ENCODE measurements at places on chromosomes 1 and 21.

DNA sequence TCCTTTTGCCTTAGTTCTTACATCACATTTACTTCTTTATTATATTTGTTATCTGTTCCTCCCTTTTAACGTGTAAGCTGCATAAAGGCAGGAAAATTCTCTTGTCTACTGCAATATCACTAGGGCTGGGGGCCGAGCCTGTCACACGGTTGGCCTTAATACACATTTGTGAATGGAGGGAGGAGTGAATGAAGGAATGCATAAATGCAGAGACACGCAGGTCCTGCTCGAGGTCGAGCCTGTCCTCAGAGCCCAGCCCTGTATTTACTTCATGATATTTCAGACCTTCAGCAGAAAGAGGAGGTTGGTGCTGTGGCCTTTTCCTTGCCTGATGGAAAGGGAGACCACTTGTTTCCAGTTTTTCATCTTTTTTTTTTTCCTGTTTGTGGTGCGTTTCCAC lies 671.3 kb downstream of the PTPRU start:
- DNase-seq: no peak

DNA sequence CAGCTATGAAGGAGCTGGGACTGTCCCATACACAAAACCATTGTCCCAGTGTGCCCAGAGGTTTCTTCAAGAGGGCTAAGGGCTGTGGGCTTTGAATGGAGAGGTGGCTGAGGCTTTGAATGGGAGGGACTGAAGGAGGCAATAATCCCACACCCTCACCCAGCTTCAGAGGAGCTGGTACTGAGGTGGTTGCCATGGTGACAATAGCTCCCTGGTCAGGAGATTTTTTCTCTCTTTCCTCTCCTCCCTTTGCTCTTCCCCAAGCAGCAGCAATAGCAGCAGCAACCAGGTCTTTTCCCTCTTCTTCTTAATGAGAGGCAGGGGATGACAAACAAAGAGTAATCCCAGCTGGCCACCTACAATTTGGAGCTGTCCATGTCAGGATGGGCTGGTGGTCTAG lies 1.6 kb downstream of the HPCAL4 start:
- no peak for DNase-seq

- no peak for DNase-seq
Observed at GRCh38 chr1:7856345-7856744, 3.5 kb upstream of the UTS2 start.

- no peak for DNase-seq
Observed at GRCh38 chr1:17137441-17137840, 18.2 kb upstream of the PADI2 start.

- no peak for DNase-seq
Observed at GRCh38 chr1:76006234-76006633, 68.3 kb upstream of the ST6GALNAC3 start.

DNA sequence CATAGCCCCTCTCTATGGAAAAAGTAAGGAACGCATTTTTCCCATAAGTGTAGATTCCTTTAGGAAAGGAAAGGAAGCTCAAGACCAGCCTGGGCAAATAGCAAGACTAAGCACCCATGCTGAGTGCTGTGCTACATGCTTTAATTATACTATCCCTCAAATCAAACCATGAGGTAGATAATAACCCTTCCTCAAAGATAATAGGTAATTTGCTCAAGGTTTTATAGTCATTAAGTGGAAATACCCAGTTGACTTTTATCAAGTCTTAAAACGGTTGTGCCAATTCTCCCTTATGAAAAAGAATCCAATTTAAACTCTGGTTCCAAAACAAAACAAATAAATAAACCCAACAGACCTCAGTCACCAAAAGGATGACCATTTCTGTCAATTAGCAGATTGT lies 3.4 kb downstream of the KIAA0319L start:
- no peak for DNase-seq

DNA sequence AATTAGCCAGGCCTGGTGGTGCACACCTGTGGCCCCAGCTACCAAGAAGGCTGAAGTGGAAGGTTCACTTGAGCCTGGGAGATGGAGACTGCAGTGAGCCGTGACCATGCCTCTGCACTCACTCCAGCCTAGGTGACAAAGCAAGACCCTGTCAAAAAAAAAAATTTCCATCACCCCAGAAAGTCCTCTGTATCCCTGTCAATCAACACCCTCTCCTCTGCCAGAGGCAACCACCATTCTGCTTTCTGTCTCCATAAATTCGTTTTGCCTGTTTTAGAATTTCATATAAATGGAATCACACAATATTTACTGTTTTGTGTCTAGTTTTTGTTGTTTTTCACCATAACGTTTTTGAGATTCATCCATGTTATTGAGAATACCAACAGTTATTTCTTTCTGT lies 141.6 kb upstream of the SLC45A1 start:
- DNase-seq: no peak

GRCh38 chr1:82778612-82779011 lies 977.9 kb downstream of the ADGRL2 start:
- DNase-seq: no peak

- DNase-seq: no peak
Observed at GRCh38 chr1:70997793-70998192, 49.8 kb downstream of the PTGER3 start.

GRCh38 chr1:98323906-98324358 lies 337.6 kb upstream of the SNX7 start:
- no peak for DNase-seq

DNA sequence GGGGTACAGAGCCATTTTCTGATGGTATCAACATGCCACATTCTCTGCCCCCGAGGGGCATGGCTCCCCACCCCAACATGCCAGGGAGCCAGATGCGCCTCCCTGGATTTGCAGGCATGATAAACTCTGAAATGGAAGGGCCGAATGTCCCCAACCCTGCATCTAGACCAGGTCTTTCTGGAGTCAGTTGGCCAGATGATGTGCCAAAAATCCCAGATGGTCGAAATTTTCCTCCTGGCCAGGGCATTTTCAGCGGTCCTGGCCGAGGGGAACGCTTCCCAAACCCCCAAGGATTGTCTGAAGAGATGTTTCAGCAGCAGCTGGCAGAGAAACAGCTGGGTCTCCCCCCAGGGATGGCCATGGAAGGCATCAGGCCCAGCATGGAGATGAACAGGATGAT lies 50.6 kb downstream of the ACP6 start:
- DNase-seq: no peak

GRCh38 chr1:84845357-84845756 lies 47.6 kb downstream of the LPAR3 start:
- DNase-seq: no peak

DNA sequence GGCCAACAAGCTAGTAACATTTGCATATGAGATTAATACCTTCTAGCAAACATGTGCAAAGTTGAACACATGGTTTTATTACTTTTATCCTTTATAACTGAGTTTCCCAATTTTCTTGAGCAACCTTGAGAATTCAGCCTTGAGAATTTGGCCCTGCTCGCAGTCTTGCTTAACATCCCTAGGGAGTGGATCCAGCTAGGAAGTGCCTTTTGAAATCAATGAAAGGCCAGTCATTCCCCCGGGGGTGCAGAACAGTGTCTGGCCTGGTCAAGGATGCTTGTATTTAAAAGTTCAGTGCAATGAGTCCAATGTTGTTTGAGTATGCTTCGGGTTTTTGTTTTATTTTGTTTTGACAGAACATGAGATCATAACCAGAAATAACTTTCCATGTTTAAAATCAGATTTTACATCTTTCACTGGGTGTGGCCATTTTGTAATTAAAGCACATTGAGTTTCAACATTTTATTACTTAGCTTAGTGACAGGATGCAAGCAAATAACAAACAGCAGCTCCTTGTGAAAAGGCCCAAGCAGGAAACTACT lies 16.7 kb downstream of the PALMD start:
- no peak for DNase-seq

GRCh38 chr1:160971618-160972056 lies 17.0 kb upstream of the ITLN2 start:
- DNase-seq: no peak

DNA sequence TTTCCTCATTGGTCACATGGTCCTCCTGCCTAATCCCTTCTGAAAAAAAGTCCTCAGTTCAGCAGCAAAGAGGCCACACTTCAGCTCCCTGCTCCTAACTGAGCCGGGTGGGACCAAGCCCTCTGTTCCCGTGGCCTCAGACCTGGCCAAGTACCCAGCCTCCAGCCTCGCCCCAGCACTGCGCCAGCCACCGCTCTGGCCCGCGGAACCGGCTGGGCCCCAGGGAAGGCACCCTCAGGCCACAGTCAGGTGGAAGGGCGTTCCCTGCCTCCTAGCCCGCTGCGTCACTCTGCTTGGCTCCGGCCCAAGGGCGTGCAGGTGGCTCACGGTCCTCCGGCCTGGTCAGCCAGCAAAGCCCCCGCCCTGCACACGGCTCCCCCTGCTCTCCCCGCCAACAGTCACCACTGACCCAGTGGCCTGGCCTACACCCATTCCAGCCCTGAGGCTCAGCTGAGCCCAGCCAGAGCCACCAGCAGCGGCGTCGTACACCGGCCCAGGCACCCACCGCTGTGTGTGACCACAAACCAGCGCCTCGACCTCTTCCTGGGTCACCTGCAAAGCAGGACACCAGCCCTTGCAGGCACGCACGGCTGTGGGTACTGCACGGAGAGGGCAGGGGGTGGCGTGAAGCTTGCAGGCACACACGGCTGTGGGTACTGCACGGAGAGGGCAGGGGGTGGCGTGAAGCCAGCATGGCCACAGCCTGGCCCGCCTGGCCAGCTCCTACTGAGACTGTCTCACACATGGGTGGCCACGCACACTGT lies 19.4 kb downstream of the NADK start:
- DNase-seq: no peak

DNA sequence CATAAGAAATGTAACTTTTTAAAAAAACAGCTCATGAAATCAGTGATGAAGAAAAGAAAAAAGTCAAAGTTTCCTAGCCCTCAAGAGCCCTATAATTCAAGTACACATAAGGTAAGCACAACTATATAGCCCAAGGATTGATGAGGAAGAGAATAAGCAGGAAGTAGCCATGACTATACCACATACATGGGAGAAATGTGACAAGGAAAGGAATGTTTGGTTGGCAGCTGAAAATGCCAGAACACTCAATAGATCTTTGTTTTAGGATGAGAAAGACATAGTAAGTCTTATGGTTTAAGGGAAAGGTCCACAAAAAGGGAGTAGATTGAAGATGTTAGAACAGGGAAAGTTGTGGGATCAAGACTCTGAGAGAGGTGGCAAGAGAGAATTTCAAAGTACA lies 5.7 kb downstream of the DOCK7 start:
- DNase-seq: no peak

DNA sequence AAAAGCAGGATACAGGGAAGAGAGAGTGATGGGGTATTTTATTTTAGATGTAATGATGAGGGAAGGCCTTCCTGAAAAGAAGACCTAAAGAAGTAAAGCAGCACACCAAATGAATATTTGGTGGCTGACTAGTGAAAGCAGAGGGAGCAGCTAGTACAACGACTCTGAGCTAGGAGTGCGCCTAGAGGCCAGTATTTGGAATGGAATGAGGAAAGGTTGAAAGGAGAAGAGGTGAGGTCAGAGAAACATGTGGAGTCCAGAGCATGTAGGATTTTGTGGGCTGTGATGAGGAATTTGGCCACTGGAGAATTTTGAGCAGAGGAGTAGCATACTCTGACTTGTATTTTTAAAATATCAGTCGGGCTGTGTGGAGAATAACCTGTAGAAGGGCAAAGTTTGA lies 11.8 kb upstream of the RPL5 start:
- no peak for DNase-seq

DNA sequence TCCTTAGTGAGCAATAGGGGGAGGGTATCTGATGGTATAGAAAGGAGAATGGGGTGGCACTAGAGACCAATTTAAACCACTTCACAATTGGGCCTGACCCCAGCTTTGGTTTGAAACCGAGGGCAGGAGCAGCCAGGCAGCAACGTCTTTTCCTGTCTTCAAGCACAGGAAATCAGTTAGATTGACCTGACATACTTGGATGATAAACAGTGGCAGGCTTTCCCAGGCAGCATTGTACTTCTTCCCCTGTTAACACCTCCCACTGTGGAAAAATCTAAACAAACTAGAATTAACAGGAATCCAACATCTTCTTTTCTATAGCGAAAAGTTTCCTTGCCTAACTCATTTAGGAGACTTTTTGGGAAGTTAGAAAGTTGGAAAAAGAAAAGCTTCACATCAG lies 40.6 kb downstream of the SELL start:
- DNase-seq: no peak

- DNase-seq: no peak
Observed at GRCh38 chr1:8965121-8965820, 19.6 kb downstream of the CA6 start.

DNA sequence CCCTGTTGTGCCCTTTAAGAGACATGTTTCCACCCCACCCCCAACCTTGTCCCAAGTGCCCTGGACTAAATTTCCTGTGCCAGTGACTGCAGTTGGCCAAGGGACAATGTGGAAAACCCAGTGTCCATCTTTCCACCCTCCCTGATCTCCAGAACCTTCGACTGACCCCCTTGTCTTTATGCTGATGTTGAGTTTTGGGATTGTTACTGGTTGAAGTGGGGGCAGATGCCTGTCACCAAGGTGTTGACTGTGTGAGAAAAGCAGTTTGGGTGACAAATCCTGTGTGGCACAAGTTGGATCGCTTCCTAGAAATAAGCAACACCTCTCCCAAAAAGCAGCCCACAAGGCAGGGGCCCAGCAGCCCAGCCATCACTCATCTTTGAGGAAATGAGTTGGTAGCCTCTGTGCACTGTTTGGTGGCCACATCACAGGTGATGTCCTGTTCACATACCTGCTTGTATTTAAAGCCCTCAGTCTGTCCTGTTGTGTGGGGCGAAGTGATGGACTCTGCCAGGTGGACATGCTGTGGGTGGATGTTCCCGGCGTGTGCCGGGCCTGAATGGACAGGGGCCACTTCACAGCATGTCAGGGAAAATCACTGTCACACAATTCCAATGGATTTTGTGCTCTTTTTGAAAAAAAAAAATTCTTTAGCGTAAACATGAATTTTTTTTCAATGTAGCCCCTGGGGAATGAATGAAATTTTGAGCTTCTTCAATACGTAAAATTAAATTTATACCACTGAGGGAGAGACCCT lies 6.6 kb upstream of the MIIP start:
- no peak for DNase-seq

GRCh38 chr21:32570456-32570855 lies 14.9 kb downstream of the TCP10L start:
- no peak for DNase-seq

DNA sequence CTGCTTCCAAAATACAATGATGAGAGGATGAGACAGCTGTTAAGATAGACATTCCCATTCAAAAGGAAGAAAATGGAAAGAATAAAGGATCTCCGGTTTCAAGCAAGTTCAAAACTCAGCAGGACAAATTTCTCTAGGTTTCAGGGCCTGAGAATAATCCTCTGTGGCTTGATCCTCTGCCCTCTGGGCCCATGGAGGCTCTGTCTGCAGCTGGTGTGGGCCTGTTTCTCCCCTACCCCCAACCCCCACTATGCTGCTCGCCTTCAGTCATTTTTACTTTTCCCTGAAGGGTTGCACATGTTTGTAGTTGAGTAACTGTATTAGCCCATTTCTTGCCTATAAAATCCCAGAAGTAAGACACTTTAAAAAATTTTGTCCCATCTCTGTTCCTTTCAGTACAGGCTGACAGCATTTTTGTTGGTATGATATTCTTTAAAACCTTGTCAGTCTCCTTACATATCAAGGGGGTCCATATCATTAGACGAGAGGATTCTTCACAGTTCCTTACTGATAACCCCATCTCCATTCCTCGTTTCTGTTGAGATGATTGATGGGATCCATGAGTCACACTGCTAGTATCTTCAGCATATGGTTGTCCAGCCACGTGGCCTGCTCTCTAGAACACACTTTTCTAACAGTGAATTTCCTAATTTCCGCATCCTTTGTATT lies 10.5 kb downstream of the ZMYM4 start:
- DNase-seq: no peak
